ENCODE measurements at places on chromosomes 13 and 19.

DNA sequence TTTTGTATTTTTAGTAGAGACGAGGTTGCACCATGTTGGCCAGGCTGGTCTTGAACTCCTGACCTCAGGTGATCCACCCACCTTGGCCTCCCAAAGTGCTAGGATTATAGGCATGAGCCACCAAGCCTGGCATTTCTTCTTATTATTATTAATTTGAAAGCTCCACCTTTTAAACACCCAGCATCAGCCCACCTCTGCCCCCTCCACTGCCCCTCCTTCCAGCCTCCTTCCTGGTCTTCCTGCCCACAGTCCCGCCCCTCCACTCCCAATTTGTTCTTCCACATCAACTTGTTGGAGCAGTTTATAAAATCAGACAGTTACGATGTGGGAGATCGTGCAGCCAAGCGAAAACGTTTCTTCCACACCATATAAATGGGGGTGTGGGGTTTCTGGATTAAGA lies 7.8 kb upstream of the CLIP3 start:
- DNase-seq, result no peak

- DNase-seq, result no peak
These were observed 2118.0 kb downstream of the PCDH9 start for GRCh38 chr13:65112123-65112522.

DNA sequence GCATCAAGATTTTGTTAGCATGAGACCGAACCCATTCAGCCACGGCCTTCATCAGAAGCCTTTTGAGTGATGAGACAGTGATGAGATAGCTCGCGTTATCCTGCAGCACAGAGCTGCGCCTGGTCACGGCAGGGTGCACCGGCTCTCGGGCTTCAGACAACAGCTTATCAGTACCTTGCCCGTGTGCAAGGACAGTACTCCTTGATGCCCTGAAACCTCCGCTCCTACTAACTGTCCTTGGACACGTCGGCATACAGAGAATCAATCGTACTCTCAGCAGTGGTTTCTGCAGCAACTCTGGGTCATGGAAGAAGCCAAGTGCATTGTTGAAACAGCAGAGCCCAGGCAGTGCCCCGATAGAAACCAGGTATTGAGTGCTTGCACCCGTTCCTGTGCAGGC lies 40.7 kb downstream of the IRS2 start:
- no peak for DNase-seq

- DNase-seq, result no peak
These were observed 109.6 kb downstream of the VWA8 start for GRCh38 chr13:41851351-41851750.

GRCh38 chr13:24348797-24349515 lies 39.6 kb downstream of the C1QTNF9 start:
- no peak for DNase-seq

DNA sequence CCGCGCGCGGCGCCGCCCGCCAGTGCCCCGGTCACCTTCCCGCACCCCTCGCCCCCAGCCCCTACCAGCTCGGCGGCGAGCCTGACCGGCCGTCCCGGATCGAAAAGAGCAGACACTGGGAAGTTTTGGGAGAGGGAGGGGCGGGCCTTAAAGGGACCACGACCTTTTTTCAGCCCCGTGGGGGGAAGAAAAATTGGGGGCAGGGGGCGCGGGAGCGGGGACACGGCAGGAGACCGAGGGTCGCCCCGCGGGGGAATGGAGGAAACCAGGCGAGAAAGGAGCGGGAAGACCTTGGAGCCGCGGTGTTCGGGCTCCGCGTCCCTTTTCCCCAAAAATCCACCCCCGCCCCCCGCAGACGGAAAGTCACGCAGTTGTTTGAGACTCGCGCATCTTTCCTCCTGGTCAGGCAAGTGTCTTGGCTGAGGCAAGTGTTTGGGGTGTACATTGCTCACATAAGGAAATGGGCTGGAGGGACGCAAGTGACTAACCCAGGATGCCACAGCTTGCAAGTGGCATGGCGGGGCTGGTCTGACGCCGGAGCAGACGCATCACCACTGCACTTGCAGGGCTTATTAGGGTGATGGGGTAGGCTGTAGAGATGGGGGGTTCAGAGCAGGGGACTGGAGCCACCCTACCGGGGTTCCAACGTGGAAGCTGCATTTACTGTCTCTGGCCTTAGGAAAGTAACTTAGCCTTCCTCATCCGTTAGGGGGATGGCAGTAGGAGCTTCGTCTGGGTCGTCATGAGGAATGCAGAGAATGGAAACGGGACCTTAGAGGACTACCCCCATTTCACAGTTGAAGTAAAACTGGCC lies 2.7 kb upstream of the HNRNPL start:
- no peak for DNase-seq

DNA sequence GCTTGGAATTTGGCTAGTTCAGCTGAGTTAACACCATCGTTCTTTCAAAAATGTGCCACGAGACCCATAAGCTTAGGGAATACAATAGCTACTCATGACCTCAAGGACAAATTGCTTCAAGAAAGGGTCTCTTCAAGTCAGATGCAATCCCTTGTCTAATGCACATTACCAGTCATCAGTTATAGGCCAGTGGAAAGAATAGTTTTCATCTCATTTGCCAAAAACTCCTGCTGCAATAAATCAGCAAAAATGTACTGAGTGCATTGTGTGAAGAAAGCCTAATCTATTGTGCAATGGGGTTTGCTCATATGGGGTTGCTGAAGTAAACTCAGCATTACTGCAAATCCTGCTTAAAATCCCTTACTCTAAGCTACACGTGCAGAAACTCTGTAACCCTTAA lies 208.3 kb upstream of the NBEA start:
- DNase-seq, result peak; percentile 27

DNA sequence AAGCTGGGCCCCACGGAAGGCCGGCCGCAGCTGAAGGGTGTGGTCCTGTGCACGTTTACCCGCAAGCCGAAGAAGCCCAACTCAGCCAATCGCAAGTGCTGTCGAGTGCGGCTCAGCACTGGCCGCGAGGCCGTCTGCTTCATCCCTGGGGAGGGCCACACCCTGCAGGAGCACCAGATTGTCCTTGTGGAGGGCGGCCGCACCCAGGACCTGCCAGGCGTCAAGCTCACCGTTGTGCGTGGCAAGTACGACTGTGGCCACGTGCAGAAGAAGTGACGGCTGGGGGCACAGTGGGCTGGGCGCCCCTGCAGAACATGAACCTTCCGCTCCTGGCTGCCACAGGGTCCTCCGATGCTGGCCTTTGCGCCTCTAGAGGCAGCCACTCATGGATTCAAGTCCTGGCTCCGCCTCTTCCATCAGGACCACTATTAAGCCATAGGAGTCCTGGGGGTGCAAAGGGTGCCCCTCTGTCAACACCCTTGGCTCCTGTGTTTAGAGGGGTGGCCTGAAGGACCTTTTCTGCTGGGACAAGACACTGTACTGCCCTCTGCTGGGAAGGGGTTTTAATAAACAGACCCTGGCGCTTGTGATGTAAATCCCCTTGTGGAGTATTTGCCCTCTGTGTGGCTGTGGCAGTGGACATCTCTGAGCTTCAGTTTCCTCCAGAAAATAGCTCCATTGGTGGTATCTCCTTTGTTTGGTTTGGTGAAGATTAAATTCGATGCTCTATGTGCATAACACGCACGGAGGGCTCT lies 1.9 kb downstream of the MRPS12 start:
- DNase-seq, result no peak

DNA sequence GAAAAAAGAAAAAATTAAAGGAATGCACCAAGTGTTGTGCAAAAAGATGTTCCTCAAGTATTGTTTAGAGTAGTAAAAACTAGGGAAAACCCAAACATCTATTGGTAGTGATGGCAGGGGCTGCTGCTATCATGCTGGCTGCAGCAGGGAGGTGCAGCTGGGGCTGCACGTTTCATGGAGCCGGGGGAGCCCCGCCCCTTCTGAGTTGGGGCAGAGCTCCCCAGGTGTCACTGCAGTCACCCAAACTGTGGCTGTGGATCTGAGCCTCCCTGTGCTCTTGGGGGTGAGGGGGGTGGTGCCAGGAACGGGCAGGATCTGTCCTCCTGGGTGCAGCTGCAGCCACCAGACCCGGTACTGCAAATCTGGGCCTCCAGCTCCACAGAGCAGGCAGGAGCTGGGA lies 11.5 kb upstream of the UBE2S start:
- DNase-seq, result no peak

DNA sequence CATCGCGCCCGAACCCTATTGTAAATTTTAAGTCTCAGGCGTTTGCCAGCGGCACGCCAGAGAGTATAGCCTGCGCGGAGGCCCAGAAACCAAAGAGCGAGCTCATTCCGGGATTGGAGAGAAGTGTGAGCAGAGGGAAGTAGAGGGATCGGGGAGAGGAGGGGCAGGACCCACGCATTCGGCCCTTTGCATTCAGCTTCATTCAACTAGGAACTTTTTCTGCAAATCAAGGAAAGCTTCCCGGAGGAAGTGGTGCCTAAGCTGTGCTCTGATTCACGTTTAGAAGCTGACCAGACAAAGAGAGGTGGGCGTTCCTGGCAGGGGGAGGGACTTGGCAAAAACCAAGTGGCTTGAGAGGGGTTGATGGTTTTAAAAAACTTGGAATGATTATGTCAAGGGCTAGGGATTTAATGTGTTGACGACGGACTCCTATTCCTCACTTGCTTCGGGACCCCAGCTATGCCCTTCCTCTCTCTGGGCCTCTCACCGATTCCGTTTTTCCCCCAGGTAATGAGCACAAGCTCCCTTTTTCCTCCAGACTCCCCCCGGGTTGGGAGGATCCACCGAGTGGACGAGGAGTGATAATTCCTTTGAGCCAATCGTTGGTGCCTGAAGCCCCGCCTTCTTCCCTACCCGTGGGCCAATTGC lies 811 bp upstream of the PRMT1 start:
- peak; percentile 96 for DNase-seq

- no peak for DNase-seq
These were observed 16.4 kb downstream of the CCDC124 start for GRCh38 chr19:17948931-17949930.

DNA sequence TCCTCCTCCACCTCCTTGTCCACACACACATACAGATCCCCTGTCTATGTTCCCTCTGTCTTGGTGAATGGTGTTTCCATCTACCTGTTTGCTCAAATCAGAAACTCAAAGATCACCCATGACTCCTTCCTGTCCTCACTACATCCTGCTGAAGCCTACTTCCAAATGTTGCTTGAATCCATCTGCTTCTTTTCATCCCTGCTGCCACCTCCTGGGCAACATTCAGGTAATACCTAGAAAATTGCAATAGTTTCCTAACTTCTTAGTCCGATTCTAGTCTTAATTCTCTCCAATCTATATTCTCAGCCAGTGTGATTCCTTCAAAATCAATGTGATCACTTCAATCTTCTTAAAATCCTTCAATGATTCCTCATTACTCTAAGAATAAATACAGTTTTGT lies 155.5 kb upstream of the STARD13 start:
- no peak for DNase-seq

DNA sequence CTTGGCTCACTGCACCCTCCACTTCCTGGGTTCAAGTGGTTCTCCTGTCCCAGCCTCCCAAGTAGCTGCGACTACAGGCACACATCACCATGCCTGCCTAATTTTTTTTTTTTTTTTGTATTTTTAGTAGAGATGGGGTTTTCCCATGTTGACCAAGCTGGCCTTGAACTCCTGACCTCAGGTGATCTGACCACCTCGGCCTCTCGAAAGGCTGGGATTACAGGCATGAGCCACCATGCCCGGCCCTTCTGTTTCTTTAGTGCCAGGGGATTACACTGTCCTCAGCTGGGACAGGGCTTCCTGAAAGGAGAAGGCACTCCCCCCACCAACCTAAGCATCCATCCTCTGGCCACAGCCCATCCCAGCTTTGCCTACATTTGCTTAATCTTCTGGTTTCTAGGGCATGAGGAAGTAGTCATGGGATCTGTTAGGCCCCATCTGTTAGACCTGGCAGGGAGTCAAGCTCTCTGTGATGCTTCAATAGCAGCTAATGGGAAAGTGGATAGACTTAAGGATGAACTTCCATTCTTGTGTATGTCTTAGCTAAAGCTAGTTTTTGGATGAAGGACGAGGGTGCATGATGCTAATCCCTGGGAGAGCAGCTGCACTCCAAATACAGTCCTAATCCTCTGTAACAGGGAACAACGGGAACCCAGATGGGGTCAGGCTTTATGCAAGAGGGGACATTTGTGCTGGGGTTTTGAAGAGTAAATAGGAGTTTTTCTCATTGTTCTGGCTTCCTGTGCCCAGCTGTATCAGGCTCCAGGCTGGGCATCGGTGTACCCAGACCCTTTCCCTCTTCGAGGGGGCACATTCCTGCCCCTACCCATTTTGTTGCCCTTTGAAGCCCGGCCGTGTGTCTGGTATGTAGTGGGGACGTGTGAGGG lies 2.6 kb downstream of the VAV1 start:
- DNase-seq, result no peak

DNA sequence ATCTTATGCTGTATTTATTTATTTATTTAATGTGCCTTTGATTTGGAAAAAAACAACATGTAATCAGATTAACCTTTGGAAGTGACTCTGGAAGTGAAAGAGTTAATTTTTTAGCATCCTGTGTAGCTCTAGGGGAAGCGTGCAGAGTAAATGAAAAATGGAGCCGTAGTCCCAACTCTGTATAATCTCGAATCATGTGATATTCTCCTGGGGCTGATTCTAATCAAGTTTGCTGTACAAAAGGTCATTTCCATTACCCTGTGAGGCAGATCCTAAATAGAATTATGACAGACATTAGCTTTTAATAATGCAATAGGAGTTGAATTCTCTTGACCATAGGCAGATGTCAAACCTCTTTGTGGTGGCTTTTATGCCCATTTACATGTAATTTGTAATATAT lies 238.6 kb upstream of the CSNK1A1L start:
- no peak for DNase-seq

- DNase-seq, result no peak
These were observed 13.5 kb downstream of the CRYL1 start for GRCh38 chr13:20512042-20512683.

- no peak for DNase-seq
These were observed 234.3 kb upstream of the TRPC4 start for GRCh38 chr13:38103851-38104250.

DNA sequence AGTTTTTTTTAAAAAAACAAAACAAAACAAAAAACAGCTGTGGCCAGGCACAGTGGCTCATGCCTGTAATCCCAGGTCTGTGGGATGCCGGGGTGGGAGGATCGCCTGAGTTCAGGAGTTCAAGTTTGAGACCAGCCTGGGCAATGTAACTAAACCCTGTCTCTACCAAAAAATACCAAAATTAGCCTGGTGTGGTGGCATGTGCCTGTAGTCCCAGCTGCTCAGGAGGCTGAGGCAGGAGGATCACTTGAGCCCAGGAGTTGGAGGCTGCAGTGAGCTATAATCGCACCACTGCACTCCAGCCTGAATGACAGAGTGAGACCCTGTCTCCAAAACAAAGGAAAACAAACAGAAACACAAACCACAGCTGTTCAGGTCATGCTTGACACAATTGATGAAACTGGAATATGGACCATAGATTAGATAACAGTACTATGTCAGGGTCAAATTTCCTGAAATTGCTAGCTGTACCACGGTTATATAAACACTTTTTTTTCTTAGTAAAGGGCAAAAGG lies 6.9 kb upstream of the ANGPTL4 start:
- no peak for DNase-seq

All from neuronal stem cell (in vitro differentiated cells).